Spleen (tissue), 13 donors: ENCODE measurements at places on chromosomes 16 and 17. TPM values are rescaled to one million over a fixed set of nuclear protein-coding genes. Genes with fewer than 3 reads are reported as not detected.

EVPLL gene
- polyA plus RNA-seq, result not detected

- DNase-seq, result no peak
Measured at GRCh38 chr16:88706965-88707826, 893 bp downstream of the CTU2 start.

DNA sequence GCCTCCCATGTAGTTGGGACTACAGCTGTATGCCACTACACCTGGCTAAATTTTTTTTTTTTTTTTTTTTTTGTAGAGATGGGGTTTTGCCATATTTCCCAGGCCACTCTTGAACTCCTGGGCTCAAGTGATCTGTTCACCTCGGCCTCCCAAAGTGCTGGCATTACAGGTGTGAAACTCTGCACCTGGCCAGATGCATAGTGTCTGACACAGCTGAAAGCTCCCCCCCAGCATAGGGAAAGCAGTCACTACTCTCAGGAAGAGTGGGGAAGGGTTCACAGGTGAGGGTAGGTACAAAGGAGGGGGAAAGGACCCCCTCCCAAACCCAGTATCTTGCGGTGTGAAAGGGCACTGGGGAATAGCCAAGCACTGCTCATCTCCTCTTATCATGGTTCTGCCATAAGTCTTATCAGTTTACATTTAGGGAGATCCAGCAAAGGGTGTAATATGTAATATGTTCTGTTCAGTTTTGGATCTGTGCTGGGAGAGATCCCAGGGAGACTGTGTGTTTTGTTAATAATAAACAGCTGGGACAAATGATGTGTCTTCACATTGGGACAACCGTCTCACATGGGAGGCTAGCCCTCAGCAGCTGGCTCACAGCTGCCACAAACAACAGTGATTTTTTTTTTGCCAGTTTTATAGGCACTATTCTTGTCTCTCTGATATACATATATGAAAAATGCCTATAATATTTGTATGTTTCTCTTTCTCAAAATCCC lies 6.8 kb upstream of the CAVIN1 start:
- DNase-seq, result no peak

DNA sequence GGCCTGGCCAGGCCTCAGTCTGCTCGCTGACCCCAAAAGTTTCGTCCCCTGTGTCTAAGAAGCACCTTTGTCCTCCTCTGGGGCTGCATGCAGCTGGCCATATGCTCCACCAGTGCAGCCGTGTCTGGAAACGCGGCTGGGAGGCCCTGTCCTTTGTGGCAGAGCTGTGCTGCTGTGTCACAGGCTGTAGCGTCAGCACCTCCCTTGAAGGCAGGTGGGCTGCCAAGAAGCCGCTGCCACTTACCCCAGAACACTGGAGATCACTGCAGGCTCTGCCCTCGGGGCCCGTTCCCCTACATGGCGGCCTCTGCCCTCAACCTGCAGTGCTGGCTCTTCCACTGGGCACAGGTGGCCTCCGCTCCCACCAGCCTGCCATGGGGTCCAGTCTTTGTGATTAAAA lies 15.7 kb upstream of the MC1R start:
- no peak for DNase-seq

DNA sequence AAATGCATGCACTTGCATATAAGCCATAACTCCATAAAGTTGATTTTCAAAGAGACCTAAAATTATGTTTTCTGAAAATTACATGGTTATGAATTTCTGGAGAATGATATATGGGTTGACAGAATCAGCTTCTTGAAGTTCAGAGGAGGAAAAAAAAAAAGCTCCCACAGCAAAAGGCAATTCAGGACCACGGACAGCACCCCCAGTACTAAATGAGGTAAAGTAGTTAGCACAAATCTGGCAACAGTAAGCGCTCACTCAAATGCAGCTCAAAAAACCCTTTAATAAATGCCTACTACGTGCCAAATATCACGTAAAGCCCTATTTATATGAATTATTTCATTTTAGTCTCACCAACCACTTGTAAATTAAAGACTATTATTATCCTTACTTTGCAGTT lies 135.2 kb downstream of the SHISA9 start:
- no peak for DNase-seq

DNA sequence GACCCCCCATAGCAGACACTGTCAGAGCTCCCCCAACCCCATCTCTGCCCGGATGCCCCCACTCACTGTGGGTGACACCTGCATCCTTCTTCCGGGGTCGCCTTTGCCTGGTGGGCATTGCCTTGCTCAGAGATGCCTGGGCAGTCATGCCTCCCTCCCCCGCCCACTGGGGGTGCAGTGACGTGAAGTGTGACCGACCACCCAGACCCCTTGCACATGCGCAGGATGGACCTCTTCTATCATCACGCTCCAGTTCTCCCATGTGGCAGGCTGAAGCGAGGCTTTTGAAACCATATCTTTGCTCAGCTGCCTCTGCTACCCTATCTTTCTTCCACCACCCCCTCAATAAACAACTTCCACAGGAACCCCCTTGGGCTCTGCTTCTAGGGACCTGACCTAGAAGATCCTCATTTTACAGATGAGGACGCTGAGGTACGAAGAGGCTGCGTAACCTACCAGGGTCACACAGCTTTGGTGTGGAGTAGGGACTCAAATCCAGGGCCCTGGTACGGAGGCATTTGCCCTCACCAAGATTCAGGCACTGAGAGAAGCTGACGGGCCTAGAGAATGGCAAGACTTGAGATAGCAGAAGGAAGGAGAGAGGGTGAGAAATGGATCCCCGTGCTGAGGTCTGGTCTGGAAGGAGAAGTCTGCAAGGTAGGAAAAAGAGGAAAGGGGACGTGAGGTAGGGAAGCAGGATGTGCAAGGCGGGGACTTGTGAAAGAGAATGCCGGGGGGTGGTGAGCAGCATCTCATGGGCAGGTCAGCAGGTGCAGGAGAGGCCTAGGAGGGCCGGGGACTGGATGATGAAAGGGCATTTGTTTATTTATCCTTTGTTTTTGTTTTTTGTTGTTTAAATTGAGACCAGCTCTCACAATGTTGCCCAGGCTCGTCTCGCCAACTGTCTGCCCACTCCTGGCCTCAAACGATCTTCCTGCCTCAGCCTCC lies 14.4 kb downstream of the NLRC5 start:
- DNase-seq, result peak; percentile 81

DNA sequence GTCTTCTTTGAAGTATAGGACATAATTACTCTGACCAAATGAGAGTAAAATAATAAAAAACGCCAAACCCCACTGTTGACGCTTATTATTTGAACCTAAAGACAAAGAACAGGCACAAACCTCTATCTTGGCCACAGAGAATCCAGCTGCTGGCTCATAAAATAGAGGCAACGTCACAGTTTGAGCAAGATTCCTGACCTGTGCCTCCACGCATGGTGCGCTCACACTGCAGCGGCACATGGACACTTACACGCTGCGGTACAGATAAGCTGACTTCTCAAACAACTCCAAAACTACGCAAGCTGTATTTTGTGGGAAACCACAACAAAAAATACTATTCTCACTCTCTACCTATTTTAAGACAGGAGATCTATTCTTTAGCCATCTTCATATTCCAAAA lies 38.8 kb upstream of the TRAP1 start:
- DNase-seq, result no peak
